ENCODE measurements at places on chromosomes 13 and 19.

DNA sequence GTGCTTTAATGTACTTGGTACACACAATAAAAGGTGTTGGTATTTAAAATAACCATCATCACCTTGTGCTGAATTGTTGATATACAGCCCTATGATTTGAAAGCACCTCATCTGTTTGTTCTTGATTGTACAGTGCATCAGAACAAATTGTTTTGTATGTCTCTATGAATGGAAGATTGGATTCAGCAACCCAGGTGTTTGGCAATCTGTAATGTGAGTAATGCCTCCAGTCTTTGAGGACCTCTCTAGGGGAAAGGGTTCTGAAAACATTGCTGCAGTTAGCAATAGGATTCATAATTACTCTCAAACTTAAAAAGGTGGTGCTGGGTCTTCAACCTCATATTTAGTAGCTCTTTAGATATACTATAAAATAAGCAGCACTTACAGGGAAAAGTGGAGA is 341.8 kb downstream of the OXGR1 start:
- DNase-seq, result no peak

DNA sequence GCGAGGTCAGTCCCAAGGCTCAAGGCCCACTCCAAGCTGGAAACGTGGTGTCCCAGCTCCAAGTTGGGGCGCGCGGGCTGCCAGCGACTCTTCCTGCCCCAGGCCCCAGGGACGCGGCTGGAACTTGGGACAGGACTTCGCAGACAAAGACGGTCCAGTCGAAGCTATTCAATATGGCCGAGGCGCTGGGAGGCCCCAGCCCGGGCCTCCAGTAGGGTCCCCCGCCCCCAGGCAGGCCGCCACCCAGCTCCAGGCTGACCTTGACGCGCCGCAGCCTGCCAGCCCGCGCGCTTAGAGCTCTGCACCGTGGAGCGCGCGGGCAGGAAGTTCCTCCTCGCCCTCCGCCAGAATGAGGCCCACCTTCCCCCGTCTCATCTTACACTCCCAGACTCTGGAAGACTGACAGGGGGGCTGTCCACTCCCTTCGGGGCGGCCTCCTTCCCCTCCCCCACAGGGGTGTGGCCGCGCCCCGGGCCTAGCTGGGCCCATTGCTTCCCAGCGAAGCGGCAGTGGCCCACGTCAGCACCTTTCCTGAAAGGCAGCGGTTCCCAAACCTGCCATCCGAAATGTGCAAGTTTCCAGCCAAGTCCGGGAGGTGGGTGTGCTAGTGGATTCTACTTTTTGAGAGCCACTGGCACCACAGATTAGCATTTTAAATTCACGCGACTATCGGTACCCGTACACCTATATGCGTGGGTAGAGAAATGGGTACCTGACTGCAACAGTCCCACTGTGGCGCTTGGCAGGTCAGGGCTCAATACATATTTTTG is at the start of gene CCDC8:
TSS of gene CCDC8 (minus strand) at position 303 of the 770 bp plus-strand sequence. CDS start 754 bp downstream, outside the sequence.
- no peak for DNase-seq

DNA sequence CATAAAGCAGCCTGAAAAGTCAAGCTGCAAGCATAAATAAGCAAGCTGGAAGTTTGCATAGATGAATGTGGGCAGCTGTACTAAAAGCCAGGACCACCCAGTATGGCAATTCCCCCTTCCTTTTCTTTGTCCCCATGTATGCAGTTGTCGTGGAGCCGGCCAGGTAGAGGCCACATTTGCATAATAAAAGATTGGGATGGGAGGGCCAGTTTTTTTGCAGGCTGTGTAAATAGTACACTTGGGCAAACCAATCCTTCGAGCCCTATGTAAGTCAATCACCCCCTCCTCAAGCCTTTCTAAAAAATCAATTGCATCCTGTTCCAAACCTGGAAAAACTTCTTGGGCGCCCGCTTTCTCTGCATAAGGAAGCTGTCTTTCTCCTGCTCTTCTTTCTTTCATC is 13.1 kb upstream of the ZNF99 start:
- no peak for DNase-seq

DNA sequence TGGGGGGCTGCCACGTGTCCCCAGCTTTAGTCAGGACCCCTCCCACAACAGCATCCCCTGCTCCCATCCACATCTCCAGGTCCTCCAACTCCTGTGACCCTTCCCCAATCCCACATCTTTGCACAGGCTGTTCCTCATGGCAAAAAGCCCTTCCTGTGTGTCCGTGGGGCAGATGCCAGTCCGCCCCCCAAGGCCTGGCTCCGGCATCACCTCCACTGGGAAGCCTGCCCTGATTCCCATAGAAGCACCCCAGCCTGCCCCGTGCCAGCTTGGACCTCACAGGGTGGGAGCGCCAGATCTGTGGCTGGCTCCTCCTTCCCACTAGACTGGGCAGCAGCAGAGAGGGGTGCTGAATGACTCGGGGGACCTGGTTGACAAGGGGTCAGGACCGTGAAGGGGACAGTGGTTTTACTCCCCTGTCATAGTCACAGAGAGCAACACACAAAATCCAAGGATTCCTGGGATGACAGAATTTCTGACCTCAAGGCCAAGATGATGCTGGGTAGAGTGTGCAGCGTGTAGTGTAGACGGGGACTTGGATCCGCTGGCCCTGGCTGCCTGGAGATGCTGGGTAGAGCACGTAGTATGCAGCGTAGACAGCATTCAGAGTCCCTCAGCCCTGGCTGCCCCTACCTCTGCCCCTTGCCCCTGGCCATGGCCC is 13.3 kb downstream of the KLF2 start:
- no peak for DNase-seq

- DNase-seq, result no peak
Measured at GRCh38 chr13:35617420-35617819, 140.9 kb upstream of the MAB21L1 start.

DNA sequence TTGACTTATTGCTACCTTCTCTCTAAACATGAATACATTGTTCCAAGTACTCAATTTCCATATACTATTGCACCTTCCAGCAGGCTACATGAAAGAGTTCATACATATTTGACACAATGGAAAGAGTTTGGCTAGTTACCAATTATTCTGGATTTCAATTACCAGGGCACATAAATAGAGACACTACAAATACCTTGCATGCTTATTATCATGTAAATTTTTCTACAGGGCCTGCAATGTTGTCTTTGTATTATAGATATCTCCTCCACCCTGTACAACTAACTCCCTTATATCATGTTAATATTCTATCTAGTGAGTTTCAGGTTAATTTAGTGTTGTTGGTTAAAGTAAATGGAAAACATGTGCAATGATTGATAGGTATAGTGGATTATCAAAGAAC is 540.7 kb upstream of the SLITRK5 start:
- DNase-seq, result no peak

DNA sequence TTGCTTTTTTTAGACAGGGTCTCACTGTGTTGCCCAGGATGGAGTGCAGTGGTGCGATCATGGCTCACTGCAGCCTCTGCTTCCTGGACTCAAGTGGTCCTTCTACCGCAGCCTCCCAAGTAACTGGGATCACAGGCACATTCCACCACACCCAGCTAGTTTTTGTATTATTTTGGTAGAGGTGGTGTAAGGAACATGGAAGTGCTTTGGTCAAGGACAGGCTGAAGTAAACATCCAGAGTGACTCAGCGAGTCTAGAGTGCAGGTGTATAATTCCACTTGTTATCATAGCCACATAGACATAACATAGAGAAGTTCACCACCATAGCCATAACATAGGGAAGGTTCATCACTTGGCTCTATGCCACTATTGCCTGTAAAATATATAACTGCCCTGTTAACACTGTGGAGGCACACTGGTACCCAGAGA is 98.6 kb downstream of the RBM26 start:
- no peak for DNase-seq

DNA sequence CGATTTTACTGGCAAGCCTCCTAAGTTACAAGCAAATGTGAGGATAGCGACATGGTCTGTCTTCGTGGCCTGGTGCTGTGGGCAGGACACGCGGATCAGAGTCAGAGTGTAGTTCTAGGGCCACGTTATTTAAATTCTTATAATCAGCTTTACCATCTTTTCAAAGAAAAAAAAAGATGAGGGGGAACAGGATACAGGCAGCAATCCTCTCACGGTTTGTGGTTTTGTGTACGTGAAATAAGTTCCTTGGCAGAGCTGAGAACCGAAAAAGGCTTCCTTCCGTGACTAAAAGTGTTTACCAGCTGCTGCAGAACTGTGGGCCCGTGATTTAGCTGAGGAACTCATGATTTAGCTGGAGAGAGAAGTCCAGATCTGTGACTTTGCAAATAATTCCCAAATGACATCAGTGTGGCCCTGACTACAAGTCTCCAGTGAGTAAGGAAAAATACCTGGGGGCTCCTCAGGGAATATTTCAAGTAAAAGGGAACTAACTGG is 27.2 kb downstream of the RCBTB2 start:
- peak; percentile 58 for DNase-seq

- no peak for DNase-seq
Measured at GRCh38 chr13:107375701-107376340, 807.9 kb upstream of the ARGLU1 start.

GRCh38 chr19:58361900-58362271 is 665 bp downstream of the ZNF497 start:
- peak; percentile 31 for DNase-seq

- no peak for DNase-seq
Measured at GRCh38 chr19:54109651-54110050, 5.8 kb downstream of the TFPT start.

- DNase-seq, result no peak
Measured at GRCh38 chr13:30985637-30986205, 53.3 kb downstream of the TEX26 start.

DNA sequence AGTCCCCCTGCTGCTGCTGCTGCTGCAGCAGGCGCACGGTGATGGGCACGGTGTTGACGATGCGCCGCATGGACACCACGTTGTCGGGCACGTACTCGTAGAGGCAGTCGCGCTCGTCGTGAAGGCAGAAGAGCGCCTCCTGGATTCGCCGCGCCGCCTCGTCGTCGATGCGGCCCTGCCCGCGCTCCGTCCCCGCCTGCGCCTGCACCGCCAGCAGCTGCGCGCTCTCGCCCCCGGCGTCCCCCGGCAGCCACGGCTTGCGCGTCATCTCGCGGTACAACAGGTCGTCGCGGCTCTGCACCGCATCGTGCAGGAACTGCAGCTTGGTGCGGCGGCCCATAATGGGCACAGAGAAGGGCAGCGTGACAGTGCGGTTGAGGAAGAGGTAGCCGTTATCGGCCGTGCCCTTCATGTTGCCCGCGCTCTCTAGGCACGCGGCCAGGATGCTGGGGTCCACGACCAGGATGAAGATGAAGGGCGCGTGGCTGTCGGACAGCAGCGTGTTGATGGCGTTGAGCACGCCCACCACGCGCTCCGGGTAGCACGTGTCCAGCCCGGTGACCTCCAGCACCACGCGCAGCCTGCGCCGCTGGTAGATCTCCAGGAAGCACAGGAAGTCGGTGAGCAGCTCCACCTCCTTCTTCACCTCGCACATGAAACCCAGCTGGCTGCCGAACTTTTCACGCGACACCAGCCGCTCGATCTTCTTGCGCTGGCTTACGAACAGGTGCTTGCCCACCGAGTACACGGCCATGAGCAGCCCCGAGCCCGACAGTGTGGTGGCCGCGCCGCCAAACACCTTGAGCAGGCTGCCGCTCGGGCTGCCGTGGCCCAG is 8.1 kb downstream of the NKPD1 start:
- no peak for DNase-seq

GRCh38 chr13:42255886-42256285 is 16.1 kb upstream of the AKAP11 start:
- DNase-seq, result no peak

- peak; percentile 67 for DNase-seq
Measured at GRCh38 chr19:44903602-44904425, 1.8 kb upstream of the APOE start.

- DNase-seq, result no peak
Measured at GRCh38 chr13:85662186-85662585, 137.0 kb downstream of the SLITRK6 start.

- peak; percentile 37 for DNase-seq
Measured at GRCh38 chr13:98476106-98476505, 100.8 kb downstream of the STK24 start.

DNA sequence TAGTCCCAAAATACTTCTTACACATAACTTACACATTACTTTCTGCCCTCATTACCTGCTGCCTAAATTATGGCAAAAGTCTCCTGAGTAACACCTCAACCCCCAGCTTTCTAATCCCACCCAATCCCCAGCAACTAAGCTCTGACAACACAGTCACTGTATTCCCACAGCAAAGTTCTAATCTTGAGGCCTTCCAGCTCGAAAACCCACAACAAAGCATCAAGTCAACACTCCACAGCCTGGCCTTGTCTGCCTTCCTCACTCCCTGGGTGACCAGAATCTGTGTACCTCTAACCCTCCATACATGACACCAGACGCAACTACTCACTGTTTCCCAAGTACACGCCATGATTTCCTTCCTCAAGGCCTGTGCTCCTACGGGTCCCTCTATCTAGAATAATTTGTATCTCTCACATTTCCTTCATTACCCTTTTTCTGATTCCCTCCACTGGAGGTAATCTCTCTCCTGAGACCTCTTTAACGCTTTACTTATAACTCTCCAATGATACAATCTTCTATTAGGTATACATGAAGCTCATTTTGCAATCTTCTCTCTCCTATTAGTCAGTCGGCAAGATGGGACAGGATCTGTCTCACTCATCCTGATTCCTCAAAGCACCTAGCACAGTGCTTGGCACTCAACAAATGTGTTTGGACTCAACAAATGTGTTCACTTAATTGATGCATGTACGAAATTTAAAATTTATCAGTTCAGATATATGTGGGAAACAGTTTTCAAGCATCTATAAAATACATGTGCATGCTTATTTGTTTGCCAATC is 87.6 kb upstream of the DOCK9 start:
- no peak for DNase-seq
